ENCODE measurements at places on chromosomes 3 and 15.
A peak's percentile ranks its signal among the peaks of the same experiment; 100 is the strongest.

DNA sequence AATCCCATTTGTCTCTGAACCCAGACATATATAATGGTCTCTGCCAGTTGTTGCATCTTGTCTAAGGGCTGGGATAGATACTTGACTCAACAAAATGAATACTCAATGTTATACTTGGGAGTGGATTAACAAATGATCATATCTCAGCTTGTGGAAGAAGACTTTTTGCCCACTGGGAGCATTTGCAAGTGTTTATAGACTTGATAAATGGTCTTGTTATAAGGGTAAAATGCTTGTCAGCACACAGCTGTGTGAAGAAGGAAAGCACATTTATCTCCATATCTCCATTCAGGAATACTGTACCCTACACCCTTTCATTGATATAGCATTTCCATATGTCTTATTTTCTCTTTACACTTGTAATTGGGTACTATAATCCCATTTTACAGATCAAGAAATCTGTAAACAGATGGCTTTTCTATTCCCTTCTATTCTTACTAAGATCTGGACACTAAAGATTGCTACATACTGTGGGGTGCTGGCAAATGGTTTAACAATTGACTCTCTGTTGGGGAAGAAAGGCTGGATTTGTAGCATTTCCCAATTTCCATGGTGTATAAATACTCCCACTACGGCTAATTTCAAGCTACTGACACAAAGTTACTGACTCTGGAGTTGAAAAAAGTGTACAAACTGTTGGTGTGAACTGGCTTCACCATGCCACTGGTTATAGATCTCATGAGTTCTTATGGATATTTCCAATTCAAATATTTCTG is 154.6 kb downstream of the CHST2 start:
- no peak for DNase-seq

DNA sequence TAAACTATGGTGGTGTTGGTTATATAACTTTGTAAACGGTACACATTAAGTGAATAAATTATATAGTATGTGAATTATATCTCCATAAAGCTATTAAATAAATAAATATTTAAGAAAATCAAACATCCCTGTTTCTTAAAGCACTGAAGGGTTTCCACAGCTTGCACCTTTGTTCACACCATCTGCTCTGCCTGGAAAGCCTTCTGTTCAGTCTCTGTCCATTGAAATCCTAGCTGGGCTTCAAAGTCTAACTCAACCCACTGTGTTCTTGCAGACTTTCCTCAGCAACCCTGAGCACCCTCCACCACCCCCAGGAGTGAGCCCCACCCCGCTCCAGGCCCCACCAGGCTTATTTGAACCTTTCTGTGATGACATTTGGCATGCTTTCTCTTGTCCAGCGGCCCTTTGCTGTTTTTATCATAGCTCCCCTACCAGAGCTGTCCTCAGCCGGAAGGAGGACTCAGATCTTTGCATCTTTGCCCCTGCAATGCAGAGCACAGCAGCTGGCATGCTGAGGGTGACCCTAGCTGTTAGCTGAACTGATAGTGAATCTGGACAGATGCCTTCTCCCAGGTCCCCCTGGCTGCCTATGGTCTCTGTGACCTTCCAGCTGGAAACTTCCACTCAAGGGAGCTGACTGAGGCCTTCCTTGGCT is 105.2 kb downstream of the DAPK2 start:
- no peak for DNase-seq

DNA sequence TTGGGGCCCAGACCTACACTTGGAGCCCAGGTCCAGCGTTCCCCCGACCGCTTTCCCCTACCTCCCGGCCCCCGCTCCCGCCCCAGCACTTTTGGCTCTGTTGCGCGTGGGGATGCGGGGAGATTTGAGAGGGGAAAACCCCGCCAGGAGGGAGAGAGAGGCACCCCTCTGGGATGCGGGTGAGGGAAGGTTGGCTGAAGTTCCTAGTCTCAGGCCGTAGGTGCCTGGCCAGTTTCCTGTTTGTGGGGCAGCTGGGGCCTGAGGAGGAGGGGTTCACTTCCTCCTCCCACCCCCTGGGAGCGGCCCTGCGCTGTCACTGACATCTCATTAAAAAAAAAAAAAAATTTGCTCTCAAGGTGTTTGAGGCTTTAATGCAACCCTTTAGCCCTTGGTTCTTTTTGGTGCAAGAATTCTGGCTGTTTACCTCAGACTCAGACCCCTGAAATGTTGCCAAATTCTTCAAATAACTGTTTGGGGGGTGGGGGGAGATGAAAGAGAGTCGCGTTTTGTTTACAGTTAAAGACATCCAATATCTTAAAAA is 2.6 kb downstream of the FAM43A start:
- DNase-seq: no peak

- no peak for DNase-seq
Observed at GRCh38 chr3:62982795-62983455, 107.7 kb upstream of the CADPS start.

DNA sequence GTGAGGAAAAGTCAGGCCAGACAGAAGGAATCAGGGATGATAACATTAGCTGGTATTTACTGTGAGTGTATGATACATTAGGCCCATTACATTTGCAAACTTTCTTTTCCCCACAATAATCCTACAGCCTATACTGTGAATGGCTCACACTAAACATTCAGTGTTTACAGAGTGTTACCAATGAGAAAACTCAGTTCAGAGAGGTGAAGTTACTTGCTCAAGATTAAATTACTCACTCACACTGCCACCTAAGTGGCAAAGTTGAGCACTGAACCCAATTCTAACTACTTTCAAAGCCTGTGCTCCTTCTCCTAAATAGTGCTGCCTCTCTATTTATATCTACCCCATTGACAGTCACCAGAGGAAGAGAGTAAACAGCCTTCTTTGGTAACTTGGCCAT is 8.5 kb downstream of the XPC start:
- no peak for DNase-seq

DNA sequence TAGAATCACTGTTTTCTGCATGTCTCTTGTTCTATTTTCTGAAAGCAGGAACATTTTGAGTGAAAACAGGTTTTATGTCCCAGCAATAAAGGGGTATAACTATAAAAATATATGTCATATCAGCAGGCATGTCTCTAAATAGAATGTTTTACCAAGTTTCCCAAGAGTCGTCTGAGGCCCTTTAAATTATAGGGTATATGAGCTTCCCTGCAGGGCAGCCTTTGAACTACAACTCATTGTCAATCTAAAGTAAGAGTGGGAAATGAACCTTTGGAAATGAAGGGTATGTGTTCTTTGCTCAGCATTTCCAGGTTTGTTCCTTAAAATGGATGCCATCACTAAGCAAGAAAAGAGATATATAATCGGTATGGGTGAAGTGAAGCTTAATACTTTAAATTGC is 138.6 kb downstream of the LSAMP start:
- DNase-seq: peak; percentile 12

DNA sequence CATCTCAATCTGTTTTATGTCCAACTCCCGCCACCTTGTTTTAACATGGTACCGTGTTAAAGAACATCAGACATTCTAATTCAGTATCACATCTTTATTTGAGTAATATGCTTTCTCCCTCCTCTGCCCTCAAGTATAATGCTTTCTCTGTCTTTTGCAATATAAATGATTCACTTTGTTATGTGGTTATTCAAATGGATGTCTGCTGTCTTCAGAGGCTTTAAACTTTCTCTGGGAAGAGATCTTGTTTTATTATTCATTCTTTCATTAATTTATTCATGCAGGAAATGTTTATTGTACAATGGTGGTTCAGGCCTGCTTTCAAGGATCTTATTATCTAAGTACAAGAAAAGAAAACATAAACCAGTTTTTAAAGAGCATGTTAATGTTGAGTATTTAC is 57.1 kb downstream of the RAP2B start:
- DNase-seq: no peak

- DNase-seq: peak; percentile 45
Observed at GRCh38 chr3:148882288-148882687, 17.2 kb downstream of the CPA3 start.

DNA sequence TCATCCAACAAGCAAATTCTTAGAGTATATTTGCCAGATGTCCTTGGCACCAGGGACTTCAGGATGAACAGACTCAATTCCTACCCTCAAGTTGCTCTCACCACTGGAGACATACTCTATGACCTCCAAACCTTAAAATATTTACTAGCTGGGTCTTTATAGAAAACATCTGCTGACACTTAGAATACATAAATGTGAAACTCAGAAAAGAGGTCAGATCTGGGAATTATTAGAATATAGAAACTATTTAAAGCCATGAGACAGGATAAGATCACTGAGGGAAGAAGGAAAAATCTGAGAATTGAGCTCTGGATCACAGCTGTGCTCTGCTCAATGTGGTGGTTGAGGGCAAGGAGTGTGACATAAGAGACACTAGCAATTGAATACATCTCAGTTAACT is 695.4 kb upstream of the UBE2E2 start:
- DNase-seq: no peak

DNA sequence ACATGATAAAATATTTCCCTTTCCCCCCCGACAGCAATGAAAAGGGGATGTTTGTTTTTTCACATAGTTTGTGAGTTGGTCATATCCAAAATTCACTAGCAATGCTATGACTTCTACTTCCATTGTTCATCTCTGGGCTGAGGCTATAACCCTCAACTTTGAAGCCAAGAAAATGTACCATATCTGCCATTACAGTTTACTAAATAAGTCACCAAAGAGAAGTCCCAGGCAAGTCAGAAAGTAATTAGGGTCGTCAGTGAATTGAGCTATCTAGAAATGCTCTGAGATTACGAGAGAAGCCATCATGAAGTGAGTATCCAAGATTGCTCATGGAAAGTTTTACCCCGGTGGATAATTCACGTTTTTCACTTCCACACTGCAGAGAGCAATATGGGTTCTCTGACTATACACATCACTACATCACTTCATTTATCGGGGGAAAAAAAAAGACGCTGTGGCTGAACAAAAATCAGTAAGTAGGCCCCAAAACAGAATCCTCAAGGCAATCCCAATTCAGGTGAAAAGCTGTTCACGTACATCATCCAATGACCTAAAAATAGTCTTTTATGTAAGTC is 1.4 kb downstream of the PEAK1 start:
- DNase-seq: no peak

GRCh38 chr3:127089486-127090145 is 103.3 kb upstream of the PRR23E start:
- no peak for DNase-seq

- no peak for DNase-seq
Observed at GRCh38 chr15:83082730-83083386, 15.8 kb upstream of the BTBD1 start.

DNA sequence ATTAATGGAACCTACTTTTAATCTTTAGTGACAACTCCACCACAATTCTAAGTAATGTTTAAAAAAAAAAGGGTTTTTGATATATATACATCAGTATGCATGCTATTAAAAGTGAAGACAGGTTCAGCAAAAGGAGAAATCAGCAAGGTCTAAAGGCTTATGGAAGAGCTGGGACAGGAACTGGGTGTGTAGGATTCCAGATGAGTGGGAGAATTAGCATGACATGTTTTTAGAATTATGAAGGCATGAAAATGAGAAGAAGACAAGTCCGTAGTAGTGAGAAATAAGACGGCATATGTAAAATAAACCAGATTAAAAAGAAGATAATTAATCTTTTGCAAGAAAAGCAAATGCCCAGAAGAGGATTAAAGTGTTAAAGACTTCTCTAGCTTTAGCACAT is 52.0 kb downstream of the CBLB start:
- no peak for DNase-seq

- no peak for DNase-seq
Observed at GRCh38 chr3:56903231-56903782, 101.6 kb upstream of the ARHGEF3 start.

GRCh38 chr15:88218557-88219221 is 37.9 kb downstream of the NTRK3 start:
- no peak for DNase-seq

GRCh38 chr3:16463119-16463518 is 50.4 kb downstream of the RFTN1 start:
- no peak for DNase-seq

DNA sequence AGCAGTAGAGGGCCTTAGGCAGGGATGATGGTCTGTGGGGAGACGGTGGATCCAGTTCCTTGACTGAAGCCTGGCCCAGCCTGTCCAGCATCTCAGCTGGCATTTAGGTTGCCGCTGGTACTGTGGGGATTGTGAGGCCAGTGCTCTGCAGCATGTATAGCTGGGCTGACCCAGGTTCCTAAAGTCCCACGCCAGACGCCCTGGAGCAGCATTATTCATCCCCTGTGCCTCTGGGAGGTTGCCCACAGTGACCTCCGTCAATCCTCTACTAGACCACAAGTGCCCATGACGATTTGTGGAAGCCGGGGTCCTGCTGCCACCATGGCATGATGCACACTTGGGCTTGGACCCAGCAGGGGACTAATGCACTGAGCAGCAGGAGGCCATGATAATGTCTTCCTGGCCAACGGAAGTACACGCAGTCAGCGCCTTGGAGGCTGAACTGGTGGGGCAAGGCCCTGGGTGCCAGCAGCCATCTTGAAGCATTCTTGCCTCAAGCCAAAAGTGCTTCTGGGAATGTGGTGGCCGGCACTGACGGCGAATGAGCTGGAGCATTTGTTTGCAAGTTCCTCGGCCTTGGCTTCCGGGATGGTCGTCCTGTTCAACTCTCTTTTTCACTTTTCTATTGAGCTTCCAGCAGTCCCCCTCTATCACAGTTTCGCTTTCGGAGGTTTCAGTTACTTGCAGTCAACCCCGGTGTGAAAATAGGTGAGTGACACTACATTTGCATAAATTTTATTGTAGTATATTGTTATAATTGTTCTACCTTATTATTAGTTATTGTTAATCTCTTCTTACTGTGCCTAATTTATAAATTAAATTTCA is 949.4 kb downstream of the ROBO1 start:
- DNase-seq: no peak

DNA sequence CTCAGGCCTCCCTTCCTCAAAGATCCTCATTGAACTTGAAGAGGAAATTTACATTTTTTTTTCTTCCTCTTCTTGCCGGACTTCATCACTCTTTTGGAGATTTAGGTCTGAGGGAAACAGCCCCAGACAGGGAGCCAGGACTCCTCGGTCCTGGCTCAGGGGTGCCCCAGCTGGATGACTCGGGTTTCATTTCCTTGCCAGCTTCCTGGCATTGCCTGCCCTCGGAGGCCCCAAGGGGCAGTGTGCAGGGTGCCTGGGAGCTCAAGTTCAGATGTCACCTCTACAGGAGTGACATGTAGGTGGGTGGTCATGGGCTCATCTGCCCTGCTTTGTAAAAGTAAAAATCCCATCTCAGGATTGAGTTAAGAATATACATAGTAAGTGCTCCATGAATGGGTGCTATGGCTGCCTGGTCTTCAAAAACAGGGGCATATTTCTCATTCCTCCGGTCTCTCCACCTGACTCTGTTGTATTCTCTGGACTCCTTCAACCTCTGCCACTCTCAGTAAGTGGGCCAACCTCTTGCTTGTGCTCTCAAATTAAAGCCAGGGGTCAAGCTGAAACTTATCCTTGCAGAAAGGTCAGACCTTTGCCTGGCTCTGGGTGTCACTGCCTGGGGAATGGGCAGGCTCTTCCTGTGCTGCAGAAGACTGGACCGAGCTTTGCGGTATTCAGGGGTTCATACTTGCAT is 51.8 kb downstream of the SMAD6 start:
- no peak for DNase-seq

DNA sequence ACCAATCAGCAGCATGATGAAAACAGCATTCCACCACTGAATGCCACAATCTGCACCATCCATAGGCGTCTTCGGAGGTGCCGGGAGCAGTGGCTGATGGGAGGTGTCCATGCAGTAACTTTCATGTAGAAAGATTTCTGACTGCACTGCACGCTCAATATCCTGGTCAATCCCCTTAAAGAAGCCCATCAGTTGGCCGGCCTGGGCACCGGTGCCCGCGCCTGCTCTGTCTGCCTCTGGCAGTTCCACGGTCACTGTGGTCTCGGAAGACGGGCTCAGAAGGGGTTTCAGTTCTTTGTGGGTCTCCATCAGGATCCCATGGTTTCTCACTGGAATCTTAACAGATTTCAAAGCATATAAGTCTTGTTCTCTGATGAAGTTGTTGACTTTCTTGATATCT is 3.9 kb downstream of the LYSMD4 start:
- no peak for DNase-seq
